ENCODE measurements at places on chromosomes 5 and 9. TPM values are rescaled to one million over a fixed set of nuclear protein-coding genes. Genes with fewer than 3 reads are reported as not detected.

The OTP gene
- not detected for polyA plus RNA-seq

The GALNT12 gene
- polyA plus RNA-seq, result 47.1 TPM

The GPRIN1 gene
- 9.0 TPM for polyA plus RNA-seq

The PAPPA gene
- not detected for polyA plus RNA-seq

The SUSD3 gene
- polyA plus RNA-seq, result 3.7 TPM

The FBP2 gene
- 1.9 TPM for polyA plus RNA-seq

The LCN9 gene
- polyA plus RNA-seq, result not detected

The SHB gene
- polyA plus RNA-seq, result 9.2 TPM

The PCDHGA11 gene
- polyA plus RNA-seq, result not detected

The LRRC70 gene
- 1.4 TPM for polyA plus RNA-seq

The HTR4 gene
- polyA plus RNA-seq, result 8.7 TPM

The IFNA2 gene
- not detected for polyA plus RNA-seq

Measured in small intestine (tissue), 16 donors.